Adrenal gland (tissue), 19 donors: ENCODE measurements at places on chromosomes 1 and 21.
A peak's percentile ranks its signal among the peaks of the same experiment; 100 is the strongest.

- peak; percentile 66 for DNase-seq
Observed at GRCh38 chr1:6580593-6581409, 1.0 kb downstream of the ZBTB48 start.

GRCh38 chr1:47808612-47809011, 188.6 kb downstream of the TRABD2B start:
- no peak for DNase-seq

DNA sequence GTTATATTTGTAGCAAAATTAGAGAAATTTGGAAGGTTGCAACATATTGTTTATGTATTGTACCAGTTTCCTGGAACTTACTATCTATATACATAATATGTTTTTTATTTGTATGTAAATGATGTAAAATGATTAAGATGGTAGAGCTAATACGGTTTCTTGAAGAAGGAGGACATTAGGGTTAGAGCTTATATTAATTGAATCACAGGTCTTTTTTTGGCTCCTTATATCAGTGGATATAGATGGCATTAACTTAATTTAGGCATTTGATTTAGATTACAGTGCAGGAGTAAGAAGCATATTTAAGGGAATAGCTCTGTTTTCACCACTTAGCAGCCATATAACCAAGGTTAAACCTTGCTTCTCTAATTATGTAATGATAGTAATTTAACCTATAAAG, 357.7 kb downstream of the USP25 start:
- DNase-seq = no peak

GRCh38 chr21:15204140-15204969, 139.6 kb upstream of the NRIP1 start:
- DNase-seq = no peak

GRCh38 chr1:32373996-32374592, 11.8 kb downstream of the TSSK3 start:
- DNase-seq = no peak

DNA sequence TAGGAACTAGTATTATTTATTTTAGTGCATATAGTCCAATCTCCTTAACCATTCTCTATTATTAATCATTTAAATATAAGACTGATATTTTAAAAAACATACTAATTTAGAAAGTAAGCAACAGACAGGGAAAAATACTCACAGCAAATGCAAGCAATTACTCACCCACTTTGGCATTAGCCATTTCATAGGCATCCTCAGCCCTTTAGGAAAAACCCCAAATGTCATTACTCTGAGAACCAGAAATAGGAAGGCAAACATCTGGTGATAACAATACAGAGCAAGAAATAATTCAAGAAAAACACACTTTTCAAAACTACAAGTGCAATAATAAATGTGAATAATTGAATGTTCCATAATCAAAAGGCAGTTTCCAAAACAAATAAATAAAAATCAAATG, 545.1 kb downstream of the PLPP3 start:
- DNase-seq = no peak
